ENCODE measurements at places on chromosomes 7 and 10. TPM values are rescaled to one million over a fixed set of nuclear protein-coding genes. Genes with fewer than 3 reads are reported as not detected.

DNA sequence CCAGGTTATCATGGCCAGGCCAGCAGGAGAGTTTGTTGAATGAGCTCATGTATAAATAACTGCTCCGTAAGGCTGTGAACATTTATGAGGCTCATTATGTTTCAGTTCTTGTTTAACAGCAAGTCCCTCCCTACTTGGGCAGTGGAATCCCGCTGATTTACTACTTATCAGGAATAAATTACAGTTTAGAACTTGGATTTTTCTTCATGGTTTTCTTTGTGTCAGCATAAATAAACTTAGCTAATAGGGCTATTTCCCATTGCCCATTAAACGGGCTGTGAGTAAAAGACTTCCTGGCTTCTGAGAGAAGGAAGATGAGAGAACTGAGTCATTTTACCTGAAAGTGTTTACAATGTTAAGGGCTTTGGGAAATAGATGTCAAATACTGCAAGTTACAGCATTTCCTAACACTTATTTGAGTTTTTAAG is 701.6 kb upstream of the ANKRD30A start:
- DNase-seq = no peak

- DNase-seq = no peak
Observed at GRCh38 chr7:66344166-66344565, 139.0 kb downstream of the TPST1 start.

DNA sequence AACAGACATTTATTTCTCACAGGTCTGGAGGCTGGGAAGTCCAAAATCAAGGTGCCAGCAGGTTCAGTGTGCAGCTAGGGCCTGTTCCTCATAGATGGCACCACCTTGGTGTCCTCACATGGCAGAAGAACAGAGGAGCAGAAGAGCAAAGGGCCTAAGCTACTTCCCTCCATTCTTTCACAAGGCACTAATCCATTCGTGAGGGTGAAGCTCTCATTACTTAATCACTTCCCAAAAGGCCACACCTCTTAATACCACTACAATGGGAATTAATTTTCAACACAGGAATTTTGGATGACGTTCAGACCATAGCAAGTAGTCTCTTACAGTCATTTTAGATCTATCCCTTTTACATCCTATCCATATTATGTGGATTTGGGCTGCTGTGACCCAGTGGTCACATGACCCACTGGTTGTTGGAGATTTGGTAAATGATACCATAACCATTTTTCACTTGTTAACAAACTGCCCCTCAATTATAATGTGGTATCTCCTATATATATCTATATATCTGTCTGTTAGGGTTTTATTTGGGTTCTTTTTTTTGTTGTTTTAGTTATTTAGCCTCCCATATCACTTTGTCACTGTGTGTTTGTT is 63.4 kb downstream of the BBS9 start:
- no peak for DNase-seq

The RNF148 gene
- 0.35 TPM for total RNA-seq

The OR6V1 gene
- not detected for total RNA-seq
